ENCODE measurements at places on chromosomes 12 and 14.

- DNase-seq, result no peak
Observed at GRCh38 chr12:72006766-72007165, 68.1 kb downstream of the TPH2 start.

- DNase-seq, result no peak
Observed at GRCh38 chr12:56476972-56477432, 8.6 kb downstream of the SPRYD4 start.

- DNase-seq, result no peak
Observed at GRCh38 chr14:93304771-93305170, 28.1 kb downstream of the BTBD7 start.

DNA sequence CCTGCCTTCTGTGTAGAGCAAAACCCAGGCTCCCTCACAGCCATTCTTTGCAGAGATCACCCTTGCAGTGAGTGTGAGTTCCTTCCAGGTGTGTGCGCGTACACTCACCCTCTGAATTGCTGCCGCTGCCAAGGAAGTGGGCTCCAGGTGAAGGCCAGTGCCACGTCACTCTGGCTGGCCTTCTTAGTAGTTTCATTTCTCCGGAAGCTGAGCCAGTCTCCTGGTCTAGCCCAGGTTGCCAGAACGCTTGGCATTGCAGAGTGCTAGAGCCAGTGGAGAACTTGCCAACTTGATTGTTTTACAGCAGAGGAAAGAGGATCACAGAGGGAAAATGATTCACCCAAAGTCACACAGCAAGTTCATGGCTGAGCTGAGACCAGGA lies 11.0 kb downstream of the CBLN3 start:
- no peak for DNase-seq

GRCh38 chr12:121085506-121086353 lies 46.7 kb upstream of the OASL start:
- DNase-seq, result no peak

DNA sequence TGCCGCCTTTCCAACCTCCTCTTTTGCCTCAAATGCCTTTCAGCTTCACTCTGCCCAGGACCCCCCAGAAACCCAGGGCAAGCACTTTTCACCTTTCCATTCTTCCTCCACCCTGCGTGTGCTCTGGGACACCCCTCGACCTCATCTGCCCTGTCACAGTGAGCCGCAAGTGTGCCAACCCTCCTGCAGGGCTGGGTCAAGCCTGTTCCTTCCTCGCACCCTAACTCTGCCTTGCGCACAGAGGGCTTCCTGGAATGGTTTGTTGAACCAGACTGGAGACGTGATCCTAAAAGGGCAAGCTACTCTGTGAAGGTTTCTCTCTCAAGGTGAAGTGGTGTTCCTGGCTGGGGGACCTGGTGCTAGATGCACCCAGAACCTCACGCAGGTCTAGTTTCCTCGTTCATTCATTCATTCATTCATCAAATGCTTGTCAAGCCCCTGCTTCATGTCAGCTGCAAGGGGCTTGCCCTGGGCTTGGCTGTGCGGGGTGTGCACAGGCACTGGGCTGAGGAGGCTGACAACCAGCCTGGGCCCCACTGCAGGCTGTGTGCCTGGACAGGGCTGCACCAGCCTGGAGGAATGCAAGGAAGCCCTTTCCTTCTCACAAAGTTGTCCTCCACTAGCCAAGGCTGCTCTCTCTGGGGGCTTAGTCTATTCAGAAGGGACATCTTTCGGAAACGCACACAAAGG lies 187.2 kb downstream of the CALM1 start:
- DNase-seq, result no peak

GRCh38 chr12:91729543-91729942 lies 416.1 kb downstream of the BTG1 start:
- no peak for DNase-seq

- no peak for DNase-seq
Observed at GRCh38 chr12:11754256-11754655, 104.8 kb downstream of the ETV6 start.

DNA sequence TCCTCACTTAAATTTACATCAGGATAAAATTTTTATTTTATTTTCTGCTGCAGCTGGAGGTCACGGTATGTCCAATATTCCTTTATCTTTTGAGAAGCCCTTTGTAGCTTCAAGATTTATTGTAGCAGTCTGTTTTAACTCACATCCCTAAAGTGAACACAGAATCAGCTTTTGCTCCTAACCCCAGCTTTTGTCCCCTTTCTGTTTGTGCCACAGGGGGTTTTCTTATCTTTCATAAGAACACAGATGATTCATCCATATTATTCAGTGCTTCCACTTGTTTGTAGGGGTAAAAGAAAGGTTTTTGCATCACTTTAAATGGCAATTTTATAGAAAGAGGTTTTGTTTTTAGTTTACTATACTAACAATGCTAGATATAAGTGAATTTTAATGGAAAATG lies 21.8 kb upstream of the PIK3C2G start:
- no peak for DNase-seq

DNA sequence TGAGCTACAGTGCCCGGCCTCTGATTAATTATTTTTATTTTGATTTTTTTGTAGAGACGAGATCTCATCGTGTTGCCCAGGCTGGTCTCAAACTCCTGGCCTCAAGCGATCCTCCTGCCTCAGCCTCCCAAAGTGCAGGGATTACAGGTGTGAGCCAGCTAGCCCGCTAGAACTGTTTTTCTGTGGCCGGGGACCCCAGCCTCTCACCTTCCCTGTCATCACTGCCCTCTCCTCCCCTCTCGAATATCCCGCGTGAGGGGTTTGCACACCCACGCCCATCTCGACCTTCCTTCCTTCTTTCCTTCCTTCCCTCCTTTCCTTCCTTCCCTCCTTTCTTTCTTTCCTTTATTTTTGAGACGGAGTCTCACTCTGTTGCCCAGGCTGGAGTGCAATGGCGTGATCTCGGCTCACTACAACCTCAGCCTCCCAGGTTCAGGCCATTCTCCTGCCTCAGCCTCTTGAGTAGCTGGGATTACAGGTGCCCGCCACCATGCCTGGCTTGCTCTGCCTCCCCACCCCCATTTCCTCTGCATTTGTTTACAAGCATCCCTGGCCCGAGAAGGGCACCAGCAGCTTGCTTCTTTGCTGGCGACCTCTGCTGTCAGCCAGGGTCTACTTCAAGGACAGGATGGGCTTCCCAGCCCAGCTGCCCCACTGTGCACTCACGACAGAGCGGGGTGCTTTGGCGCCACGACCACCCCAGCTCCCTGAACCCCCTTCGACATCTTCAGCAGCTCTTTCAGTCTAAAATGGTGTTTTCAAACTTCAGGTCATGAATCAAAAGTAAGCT lies 4.3 kb upstream of the TRAF3 start:
- no peak for DNase-seq

GRCh38 chr12:115351514-115352077 lies 667.6 kb upstream of the TBX3 start:
- no peak for DNase-seq

DNA sequence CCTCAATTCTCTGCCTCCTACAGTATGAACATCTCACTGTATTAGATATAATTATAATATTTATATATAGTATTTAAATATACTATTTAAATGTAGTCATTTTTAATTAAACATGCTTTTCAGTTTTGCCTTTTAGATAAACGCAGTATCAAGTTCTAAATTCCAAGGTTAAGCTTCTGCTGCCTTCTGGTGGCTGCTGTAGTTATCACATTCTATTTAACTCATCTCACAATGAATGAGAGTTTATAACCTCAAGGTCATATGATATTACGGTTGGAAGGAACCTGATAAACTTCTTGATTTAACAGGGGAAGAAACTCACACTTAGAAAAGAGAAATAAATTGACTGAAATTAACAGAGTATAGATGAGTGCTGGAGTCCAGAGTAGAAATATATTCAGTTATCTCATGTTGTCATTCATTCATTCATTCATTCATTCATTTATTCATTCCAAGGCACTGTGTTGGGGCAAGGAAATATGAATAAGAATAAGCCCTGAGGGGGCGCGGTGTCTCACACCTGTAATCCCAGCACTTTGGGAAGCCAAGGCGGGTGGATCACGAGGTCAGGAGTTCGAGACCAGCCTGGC lies 31.9 kb downstream of the GUCY2C start:
- no peak for DNase-seq

DNA sequence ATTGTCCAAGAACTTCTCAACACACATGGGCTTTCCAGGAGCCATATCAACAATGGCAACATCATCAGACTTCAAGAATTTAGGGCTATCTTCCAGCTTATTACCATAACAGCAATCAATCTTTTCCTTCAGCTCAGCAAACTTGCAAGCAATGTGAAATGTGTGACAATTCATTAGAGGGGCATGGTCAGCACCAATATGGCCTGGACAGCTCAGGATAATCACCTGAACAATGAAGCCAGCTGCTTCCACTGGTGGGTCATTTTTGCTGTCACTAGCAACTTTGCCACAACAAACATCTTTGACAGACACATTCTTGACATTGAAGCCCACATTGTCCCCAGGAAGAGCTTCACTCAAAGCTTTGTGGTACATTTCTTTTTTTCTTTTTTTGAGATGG lies 5.9 kb upstream of the NEDD1 start:
- no peak for DNase-seq

DNA sequence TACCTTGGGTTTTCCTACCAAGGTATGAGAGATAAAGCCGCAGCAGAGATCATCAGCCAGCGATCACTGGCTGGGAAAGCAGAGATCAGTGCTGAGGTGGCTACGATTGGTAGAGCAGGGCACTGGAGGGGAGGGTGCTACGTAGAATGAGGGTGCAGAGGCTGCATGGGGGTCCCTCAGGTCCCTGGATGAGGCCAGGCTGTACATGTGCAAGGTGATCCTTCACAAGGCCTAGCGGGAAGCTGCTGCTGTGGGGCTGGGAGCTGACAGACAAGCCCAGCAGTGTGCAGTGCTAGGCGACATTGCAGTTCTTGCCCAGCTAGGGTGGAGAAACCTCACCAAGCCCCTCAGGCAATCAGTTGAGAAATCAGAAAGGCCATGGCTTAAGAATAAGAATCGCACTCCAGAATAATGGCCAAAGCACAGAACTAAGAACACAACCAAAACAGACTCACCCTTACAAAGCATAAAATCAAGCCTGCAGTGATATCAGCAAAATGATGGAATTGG lies 37.2 kb upstream of the GPR132 start:
- no peak for DNase-seq

DNA sequence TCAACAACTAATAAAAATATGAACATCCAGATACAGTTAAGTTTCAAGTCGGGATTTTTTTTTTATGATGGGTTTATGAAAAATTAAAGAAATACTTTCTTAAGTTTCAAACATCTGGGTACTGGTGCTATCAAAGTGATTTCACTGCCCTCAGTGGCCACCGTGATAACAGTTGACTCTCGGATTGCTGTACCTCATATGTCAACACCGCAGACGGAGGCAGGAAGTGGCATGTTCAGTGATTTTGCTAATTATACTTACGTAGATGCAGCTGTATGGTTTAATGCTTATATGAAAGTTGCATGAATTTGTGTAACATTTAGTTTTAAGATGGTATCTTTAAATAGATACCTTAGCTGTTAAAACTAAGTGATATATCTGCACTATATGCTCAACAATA lies 20.8 kb upstream of the FBLN5 start:
- DNase-seq, result no peak

DNA sequence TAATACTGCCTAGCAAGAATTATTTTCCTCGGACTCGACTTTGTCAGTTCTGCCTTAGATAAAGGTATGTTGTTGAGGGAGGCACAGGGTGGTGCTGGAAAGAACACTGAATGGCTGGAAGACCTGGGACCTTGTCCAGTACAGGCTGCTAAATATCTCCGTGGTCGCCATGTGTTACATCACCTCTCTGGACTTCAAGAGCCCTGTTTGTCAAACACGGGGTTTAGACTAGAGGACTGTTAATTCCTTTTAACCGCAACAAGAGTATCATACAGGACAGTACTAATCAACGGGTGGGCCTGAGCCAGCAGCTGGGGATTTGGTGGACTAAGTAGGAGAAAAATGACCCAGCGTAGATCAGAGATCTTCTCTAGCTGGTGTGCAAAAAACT lies 476.3 kb downstream of the LRIG3 start:
- no peak for DNase-seq

- no peak for DNase-seq
Observed at GRCh38 chr12:128920468-128920867, 67.2 kb downstream of the GLT1D1 start.

DNA sequence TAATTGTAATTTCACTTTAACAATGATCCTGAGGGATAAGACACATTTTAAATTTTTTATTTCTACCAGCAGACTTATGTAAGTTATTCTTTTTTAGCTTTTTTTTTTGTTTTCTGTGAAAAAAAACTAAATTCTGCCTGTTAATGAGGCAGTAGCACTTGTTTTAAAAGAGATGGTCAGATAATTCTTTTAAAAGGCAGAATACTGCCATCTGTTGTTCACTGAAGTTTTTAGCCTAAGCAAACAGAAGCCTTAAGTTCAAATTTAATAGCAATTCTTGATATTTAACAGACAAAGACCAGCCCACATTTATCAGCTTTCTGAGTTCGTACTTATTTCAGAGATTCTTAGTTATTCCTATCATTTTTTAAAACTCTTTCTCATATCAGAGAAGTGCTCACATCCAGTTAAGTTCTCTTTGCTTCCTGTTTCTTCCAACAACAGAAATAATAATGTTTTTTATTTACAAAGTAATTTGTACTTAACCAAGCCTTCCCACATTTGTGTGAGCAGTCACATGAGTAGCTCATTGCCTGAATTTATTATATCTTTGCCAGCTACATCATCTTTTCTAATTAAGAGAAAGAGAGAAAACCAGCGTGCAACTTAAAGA lies 93.4 kb upstream of the SLCO1C1 start:
- no peak for DNase-seq

- no peak for DNase-seq
Observed at GRCh38 chr12:51160814-51161459, 12.0 kb downstream of the TFCP2 start.

GRCh38 chr12:42346403-42347002 lies 20.5 kb downstream of the PPHLN1 start:
- DNase-seq, result no peak

DNA sequence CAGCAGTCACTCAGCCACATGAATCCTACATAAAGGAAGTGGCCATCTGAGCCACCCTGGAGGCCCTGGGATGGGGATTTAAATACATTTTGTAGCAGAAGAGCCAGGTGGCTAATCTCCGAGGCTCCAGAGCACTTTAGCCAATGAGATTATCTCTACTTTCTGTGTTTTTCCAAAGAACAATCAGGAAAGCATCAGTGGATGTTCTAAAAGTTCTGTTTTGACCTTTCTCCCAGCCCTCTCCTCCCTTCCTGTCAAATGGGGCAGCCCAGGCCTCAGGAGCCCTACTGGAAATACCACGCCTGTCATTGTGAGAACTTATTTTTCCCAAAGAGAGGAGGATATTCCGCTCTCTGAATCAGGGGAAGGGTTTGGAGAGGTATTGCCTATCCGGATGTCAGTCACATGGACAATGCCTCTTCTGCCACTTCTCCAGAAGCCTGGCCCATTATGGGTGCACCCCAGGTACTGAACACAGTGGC lies 336.8 kb upstream of the FKBP4 start:
- no peak for DNase-seq
